ENCODE measurements at places on chromosomes 6 and 20. TPM values are rescaled to one million over a fixed set of nuclear protein-coding genes. Genes with fewer than 3 reads are reported as not detected.

TRIM31 gene
- not detected for total RNA-seq

SLC17A3 gene
- not detected for total RNA-seq

CALHM4 gene
- 0.22 TPM for total RNA-seq

PRSS35 gene
- 0.07 TPM for total RNA-seq

LPA gene
- total RNA-seq: not detected

DNMT3B gene
- 6.2 TPM for total RNA-seq

SPTLC3 gene
- total RNA-seq: 1.1 TPM

Measured in thoracic aorta endothelial cell (primary cell).